ENCODE measurements at places on chromosomes 13 and 19. TPM values are rescaled to one million over a fixed set of nuclear protein-coding genes. Genes with fewer than 3 reads are reported as not detected.

- no peaks in the 10 kb centered on the region for H3K36me3 ChIP-seq
- no peak overlapping the region for H3K27ac ChIP-seq
- DNase-seq: no peak
Measured at GRCh38 chr13:95987841-95988240, 65.4 kb downstream of the UGGT2 start.

- H3K4me3 ChIP-seq: no peak overlapping the region
- DNase-seq: peak; percentile 13
- no peaks in the 10 kb centered on the region for H3K4me1 ChIP-seq
- no peaks in the 10 kb centered on the region for H3K27me3 ChIP-seq
Measured at GRCh38 chr13:71577127-71577526, 289.9 kb downstream of the DACH1 start.

GRCh38 chr13:26784704-26785639, 24.4 kb upstream of the GPR12 start:
- no peak for DNase-seq
- H3K36me3 ChIP-seq: no peaks in the 10 kb centered on the region
- no peak overlapping the region for H3K4me3 ChIP-seq
- no peak overlapping the region for H3K27ac ChIP-seq
- peaks cover 63% of the 10 kb centered on the region for H3K27me3 ChIP-seq

DNA sequence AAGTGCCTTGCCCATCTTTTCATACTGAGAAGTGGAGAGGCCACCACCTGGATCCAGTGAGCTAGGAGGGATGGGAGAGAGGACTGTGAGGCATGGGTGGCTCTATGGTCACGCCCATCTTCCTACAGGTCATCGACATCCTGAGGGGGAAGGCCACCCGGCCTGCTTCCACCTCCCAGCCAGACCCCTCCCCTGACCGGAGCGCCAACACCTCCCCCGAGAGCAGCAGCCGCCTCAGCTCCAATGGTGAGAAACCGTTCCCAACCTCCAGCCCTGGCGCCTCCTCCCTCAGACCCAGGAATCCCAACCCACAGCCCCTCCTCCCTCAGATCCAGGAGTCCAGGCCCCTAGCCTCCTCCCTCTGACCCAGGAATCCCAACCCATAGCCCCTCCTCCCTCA, 10.1 kb downstream of the BCL3 start:
- no peak overlapping the region for H3K27ac ChIP-seq
- DNase-seq: no peak
- peaks cover 7% of the 10 kb centered on the region for H3K36me3 ChIP-seq
- no peaks in the 10 kb centered on the region for H3K27me3 ChIP-seq
- H3K4me1 ChIP-seq: peaks cover 17% of the 10 kb centered on the region

DNA sequence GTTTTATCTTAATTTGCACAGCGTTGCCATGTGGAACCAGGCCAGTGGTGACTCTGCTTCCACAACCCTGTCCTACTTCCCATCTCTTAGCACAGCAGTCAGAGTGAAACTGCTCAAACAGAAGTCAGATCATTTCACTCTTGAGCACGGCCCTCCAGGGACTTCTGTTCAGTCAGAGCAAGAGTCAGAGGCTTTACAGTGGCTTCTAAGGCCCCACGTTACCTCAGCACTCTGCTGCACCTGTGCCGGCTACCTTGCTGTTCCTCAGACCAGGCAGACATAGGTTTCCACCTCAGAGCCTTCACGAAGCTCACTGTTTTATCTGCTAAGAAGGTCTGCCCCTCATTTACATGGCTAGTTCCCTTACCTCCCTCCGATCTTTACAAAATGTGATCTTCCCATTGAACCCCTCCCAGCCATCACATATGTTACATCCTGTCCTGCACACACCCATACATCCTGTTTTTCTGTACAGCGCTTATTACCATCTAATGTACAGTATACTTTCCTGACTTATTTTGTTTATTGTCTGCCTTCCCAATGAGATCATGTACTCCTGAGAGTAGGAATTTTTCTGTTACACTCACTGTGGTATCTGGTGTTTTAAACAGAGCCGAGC, 41.6 kb downstream of the TM9SF2 start:
- H3K4me3 ChIP-seq: no peak overlapping the region
- no peak overlapping the region for H3K27ac ChIP-seq
- H3K4me1 ChIP-seq: peaks cover 3% of the 10 kb centered on the region
- H3K27me3 ChIP-seq: no peaks in the 10 kb centered on the region
- no peak for DNase-seq

- H3K36me3 ChIP-seq: no peaks in the 10 kb centered on the region
- H3K27ac ChIP-seq: peak overlapping the region; percentile 41
- DNase-seq: peak; percentile 84
- peaks cover 5% of the 10 kb centered on the region for H3K4me1 ChIP-seq
- H3K27me3 ChIP-seq: peaks cover 10% of the 10 kb centered on the region
Measured at GRCh38 chr19:33339016-33339984, 34.2 kb upstream of the CEBPG start.

- H3K4me3 ChIP-seq: peak overlapping the region; percentile 77
- peak; percentile 87 for DNase-seq
- no peaks in the 10 kb centered on the region for H3K27me3 ChIP-seq
- H3K36me3 ChIP-seq: no peaks in the 10 kb centered on the region
Measured at GRCh38 chr13:75480671-75481175, 1.2 kb downstream of the TBC1D4 start.

- H3K36me3 ChIP-seq: no peaks in the 10 kb centered on the region
- H3K27me3 ChIP-seq: peaks cover 4% of the 10 kb centered on the region
- H3K27ac ChIP-seq: no peak overlapping the region
- peaks cover 7% of the 10 kb centered on the region for H3K4me1 ChIP-seq
Measured at GRCh38 chr19:41702171-41702651, 6.2 kb upstream of the CEACAM5 start.

DNA sequence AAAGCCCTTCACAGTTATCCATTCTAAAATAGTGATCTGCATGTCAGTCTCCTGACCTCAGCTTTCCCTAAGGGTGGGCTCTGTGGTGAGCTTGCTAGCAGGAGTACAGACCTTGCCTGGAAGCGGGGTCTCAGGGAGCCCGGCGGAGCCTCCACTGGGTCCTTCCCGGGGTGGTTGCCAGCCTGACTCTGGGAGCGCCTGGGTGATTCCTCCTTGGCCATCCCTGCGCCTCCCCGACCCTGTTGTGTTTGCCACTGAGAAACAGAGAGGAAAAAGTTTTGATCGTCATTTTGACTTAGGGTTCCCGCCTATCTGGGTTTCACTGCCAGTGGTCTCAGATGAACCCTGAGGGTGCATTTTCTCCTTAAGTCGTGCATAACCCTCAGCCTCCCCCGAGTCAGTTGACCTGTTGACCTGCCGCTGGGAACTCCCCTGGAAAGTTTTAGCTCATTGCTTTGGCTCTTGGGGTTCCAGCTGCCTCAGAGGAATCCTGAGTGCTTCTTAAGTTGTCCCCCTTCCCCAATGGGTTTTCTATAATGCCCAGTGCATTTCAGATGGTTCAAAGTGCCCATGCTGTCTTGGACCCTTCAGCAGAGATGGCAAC, 117.8 kb downstream of the RAB20 start:
- no peaks in the 10 kb centered on the region for H3K36me3 ChIP-seq
- DNase-seq: no peak
- H3K4me3 ChIP-seq: no peak overlapping the region

- peak within 1 kb of the TSS; percentile 85 for H3K27ac ChIP-seq
- peak within 1 kb of the TSS; percentile 85 for H3K4me3 ChIP-seq
- H3K27me3 ChIP-seq: no peaks in the 10 kb centered on the region
- H3K36me3 ChIP-seq: no peaks in the 10 kb centered on the region
- peak; percentile 95 for DNase-seq
Measured at GRCh38 chr19:19404879-19405860, at the start of gene GATAD2A. GATAD2A (plus strand) TSS chr19:19405675; CDS start chr19:19465346, 59,671 bp downstream.

GRCh38 chr13:114147803-114148520, 15.5 kb upstream of the RASA3 start:
- H3K4me3 ChIP-seq: no peak overlapping the region
- H3K27ac ChIP-seq: no peak overlapping the region
- H3K27me3 ChIP-seq: no peaks in the 10 kb centered on the region
- no peaks in the 10 kb centered on the region for H3K36me3 ChIP-seq

- no peaks in the 10 kb centered on the region for H3K27me3 ChIP-seq
- no peak overlapping the region for H3K27ac ChIP-seq
- H3K4me1 ChIP-seq: peaks cover 12% of the 10 kb centered on the region
Measured at GRCh38 chr19:44258835-44259413, 762 bp upstream of the ZNF233 start.

DNA sequence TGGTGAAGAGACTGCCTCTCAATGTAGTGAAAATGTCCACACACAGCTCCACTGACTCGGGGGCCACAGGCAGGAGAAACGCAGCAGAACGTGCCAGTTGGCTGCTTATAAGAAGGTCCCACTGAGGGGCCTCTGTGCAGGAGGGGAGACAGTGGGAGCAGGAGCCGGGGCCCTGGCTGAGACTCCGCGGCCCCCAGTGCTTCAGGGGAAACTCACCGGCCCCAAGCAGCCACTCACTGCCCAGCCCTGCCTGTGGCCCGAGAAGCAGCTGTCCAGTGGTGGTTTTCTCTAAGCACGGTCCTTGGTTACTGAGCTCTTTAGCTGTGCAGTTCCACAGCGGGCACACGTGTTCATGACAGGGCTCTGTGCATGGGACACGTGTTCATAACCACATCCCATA, 91.9 kb upstream of the MCF2L start:
- H3K27me3 ChIP-seq: no peaks in the 10 kb centered on the region
- H3K27ac ChIP-seq: no peak overlapping the region
- no peak overlapping the region for H3K4me3 ChIP-seq
- no peak for DNase-seq
- no peaks in the 10 kb centered on the region for H3K36me3 ChIP-seq

DNA sequence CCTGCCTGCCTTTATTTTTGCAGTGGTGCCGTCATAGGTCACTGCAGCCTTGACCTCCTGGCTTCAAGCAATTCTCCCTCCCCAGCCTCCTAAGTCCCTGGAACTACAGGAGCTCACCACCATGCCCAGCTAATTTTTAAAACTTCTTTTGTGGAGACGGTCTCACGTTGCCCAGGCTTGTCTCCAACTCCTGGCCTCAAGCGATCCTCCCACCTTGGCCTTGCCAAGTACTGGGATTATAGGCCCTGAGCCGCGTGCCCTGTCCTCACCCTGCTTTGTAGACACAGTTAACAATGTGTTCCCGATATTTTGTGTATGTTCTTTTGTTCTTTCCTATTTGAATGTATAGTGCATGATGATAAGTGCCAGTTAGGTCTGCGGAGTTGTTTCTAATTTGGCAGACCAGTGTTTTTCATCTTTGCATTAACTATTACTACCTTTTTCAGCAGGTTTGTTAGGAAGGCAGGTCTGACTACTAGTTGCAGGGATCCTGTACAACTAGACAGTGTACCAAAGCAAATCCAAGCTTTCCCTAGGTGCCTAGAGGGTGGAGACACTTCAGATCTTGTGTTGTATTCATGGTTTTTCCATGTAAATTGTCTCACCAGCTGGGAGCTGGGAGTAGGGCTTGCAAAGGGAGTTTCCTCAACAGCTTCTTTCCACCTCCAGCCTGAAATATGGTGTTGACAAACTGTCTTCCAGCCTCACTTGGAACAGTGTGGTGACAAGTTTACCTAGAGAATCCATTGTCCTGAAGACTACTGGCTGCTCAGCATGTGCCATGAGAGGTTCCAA, 9.5 kb upstream of the WTIP start:
- DNase-seq: no peak
- H3K27ac ChIP-seq: no peak overlapping the region
- H3K27me3 ChIP-seq: no peaks in the 10 kb centered on the region
- H3K4me3 ChIP-seq: no peak overlapping the region
- peaks cover 7% of the 10 kb centered on the region for H3K4me1 ChIP-seq
- H3K36me3 ChIP-seq: peaks cover 35% of the 10 kb centered on the region

- DNase-seq: peak; percentile 87
- peak overlapping the region; percentile 93 for H3K27ac ChIP-seq
- peaks cover 40% of the 10 kb centered on the region for H3K36me3 ChIP-seq
- H3K4me1 ChIP-seq: peaks cover 50% of the 10 kb centered on the region
Measured at GRCh38 chr19:11092181-11092538, 2.9 kb downstream of the LDLR start.

DNA sequence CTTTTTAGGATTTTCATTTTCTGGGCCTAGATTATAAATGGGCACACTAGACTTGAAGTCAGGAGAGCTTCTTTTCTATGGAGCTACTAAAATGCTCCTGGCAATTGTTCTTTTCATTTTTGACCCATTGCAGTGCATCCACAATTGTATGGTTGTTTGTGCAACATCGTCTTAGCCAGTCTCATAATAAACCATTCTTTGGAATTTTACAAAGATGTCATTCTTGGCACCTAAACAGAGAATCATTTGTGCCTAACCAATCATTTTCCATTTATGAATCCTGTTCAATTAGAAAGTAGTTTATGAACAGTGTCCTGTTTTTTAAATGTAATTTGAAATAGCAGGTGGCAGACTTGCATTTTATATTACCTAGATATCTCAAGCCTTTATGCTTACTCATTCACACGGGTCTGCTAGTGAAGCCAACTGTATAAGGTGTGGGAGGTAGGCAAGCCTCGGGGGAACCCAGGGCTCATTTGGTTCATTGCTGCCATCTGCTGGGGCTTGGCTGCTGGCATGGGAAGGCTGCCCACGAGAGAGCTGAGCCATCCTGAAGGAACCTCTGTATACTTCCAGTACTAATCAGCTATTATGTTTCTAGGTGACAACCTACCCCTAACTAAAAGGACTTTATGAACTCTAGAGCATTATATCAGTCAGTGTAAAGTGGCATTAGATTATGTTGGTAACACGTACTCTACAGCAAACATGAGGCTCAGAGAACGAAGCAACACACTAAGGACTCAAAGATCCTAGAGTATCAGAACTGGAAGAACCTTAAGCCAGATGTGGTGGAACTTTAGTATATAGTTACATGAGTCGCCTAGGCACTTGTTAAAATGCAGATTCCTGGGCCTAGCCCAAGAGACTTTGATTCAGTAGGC, 60.0 kb downstream of the TPT1 start:
- H3K27ac ChIP-seq: no peak overlapping the region
- H3K36me3 ChIP-seq: 0 out of 2 replicates have a peak, but pooled peaks cover 10% of the 10 kb centered on the region
- peaks cover 10% of the 10 kb centered on the region for H3K4me1 ChIP-seq
- peak; percentile 83 for DNase-seq
- no peaks in the 10 kb centered on the region for H3K27me3 ChIP-seq

Gene IL17D
- total RNA-seq: 1.1 TPM

Gene TSEN34
- total RNA-seq: 173 TPM

Gene FPR1
- 0.46 TPM for total RNA-seq

Gene KANK3
- 0.87 TPM for total RNA-seq

Data from PC-3 (cell line).